GF-D8 (cell line): ENCODE measurements at places on chromosomes 3 and 15.

GRCh38 chr15:61266921-61267320 lies 37.8 kb upstream of the RORA start:
- DNase-seq: no peak

GRCh38 chr3:147246906-147247305 lies 159.4 kb downstream of the ZIC4 start:
- no peak for DNase-seq

GRCh38 chr3:37571269-37571668 lies 290.4 kb upstream of the CTDSPL start:
- DNase-seq: no peak

- no peak for DNase-seq
Observed at GRCh38 chr3:114435386-114436115, 141.7 kb downstream of the TIGIT start.

DNA sequence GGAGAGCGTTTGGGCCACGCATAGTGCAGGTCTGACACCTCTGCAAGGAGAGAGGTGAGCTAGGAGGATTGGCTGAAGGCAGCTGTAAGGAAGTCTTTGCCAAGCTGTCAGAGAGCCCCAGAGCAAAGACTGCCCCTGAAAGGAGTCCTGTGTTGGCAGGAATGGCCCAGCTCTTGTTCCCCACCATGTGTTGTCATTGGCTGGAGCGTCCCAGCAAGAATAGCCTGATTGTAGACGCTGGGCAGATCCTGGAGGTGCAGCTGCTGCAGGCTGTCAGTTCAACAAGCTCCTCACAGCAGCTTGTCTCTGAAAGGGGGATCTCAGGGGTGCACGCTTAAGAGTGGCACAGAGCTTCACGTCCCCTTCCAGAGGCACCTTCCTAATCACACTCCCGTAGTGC lies 237.6 kb downstream of the FEZF2 start:
- DNase-seq: no peak

DNA sequence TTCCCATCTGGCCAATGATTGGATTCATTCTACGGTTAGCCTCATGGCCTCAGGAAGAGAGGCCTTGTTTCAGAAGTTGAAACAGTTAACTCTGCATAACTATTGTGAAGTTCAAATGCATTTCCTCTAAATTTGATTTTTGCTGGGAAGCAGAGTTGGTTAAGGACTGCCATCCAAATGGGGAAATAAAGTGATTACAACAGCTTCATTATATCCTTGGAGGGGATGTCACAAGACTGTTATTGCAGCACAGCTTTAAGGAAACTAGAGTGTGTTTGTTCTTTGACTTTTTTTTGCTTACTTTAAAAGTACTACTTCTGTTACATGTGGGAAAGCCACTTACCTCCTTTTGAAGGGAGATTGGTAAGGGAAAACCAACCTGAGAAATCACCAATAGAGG lies 164.8 kb downstream of the AKAP13 start:
- DNase-seq: peak; percentile 87

- DNase-seq: no peak
Observed at GRCh38 chr3:195802261-195802701, 9.4 kb downstream of the MUC4 start.

DNA sequence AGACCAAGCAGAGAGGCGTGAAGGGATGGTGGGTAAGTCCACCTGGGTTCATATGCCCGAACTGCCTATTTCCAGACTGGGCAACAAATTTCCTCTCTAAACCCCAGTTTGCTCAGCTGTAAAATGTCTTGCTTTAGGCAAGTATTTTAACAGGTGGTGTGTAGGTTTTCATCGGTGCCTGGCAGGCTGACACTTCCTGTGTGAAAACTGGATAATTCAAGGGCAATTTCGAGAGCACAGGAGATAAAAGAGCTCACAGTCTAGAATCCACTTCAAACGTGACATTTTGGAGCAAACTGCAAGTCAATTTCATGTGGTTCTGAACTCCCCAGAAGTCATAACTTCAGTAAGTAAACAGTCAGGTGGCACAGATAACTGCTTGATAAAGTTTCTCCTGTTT lies 112.2 kb downstream of the OXNAD1 start:
- no peak for DNase-seq

DNA sequence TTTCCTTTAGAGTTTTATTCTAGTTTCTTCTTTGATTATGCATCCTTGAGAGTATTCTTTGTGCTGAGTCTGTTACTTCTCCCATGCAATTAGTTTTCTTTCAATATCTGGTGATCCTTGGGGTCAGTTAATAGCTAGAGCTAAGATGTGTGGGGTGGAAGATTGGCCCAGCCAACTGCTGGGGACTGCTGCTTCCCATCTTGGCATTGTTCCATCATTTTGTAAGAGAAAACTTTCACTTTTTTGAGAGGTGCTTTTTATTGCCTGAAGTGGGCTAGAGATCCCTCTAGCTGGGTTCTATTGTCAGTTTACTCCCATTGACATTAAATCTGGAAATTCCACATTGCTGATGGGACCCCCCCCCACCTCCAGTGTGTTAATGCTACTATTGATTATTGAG lies 15.4 kb downstream of the BCL2L10 start:
- no peak for DNase-seq

GRCh38 chr3:24390169-24391130 lies 104.2 kb downstream of the THRB start:
- DNase-seq: no peak

DNA sequence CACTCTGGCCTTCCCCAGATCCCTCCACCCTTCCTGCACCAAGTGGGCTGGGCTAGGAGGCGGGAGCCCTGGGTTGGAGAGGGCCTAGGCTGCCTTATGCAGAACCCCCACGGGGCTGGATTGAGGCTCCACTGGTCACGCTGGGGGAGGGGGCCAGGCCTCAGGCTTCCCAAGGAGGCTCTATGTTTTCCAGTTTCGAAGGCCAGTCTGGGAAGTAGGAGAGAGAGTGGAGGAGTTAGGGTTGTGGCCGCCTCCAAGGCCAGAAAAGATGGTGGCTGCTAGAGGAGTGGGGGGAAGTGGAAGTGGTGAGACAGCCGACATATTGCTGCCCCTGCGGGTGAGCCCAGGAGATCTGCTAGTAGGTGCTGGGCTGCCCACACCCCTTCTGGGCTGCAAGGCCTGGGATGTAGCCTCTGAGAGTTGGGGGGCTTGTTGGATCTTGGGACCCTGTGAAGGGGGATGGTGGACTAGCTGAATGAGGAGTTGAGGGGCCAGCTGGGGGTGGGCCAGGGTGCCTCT lies 1.2 kb downstream of the GNAI2 start:
- DNase-seq: no peak

- DNase-seq: peak; percentile 38
Observed at GRCh38 chr3:172137287-172138192, 98.2 kb downstream of the FNDC3B start.

- no peak for DNase-seq
Observed at GRCh38 chr3:185754920-185755319, 69.9 kb downstream of the IGF2BP2 start.

DNA sequence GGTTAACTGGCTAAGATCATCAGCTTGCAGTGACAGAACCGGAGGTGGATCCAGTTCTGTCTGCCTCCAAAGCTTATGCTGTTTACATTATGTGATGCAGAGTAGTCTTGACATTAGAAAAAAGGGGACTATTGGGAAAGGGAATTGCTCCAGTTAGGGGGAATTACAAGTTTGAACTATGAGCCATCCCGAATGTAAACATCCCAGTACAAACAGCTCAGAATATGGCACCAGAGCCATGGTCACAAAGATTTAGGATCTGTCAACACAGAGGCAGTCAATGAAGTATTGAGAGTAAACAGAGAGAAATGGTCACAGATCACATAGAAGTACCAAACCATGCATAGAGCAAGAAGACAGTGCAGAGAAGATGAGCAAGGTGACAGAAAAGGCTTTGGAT lies 39.8 kb upstream of the CRTC3 start:
- no peak for DNase-seq

DNA sequence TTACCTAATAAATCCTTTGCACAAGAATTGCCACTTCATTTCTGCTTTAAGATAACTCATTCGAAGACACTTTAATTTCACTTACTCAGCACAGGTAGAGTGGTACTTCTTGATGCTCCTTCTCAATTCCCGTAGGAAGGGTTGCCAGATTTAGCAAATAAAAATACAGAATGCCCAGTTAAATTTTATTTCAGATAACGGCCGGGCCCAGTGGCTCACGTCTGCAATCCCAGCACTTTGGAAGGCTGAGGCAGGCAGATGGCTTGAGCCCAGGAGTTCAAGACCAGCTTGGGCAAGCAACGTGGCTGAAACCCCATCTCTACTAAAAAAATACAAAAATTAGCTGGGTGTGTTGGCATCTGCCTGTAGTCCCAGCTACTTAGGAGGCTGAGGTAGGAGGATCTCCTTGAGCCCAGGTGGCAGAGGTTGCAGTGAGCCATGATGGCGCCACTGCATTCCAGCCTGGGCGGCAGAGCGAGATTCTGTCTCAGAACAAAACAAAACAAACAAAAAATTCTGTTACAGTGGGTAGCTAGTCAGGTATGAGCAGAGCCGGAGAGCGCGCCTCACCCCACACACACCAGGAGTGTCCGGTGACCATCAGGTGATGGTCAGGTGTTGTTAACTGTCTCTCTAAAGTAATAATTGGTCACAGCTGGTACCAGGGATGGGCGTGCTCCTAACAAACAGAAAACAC lies 92.8 kb downstream of the DNAH12 start:
- no peak for DNase-seq

GRCh38 chr15:90002428-90002844 lies 1.3 kb downstream of the ZNF710 start:
- no peak for DNase-seq

DNA sequence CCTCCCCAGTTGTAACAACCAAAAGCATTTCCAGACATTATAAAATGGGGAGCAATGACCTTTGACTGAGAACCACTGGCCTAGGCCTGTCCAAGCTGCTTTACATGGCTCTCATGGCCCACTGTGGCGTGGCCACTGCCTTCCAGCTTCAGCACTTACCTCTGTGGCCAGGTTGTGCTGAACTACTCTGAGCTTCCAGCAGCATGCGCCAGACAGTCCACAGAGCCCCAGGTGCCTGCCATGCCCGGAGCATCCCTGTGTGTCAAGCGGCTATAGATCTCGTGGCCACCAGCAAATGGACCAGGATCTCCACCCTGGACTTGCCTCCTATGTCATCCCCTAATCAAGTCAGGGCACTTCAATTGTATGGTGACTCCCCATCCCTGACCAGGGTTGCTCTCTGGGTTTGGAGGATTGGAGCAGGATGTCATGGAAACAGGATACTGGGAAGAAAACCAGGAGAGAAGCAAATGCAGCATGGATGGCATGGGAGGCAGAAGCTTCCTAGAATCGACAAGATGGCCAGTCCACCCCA lies 199.7 kb downstream of the UACA start:
- no peak for DNase-seq

DNA sequence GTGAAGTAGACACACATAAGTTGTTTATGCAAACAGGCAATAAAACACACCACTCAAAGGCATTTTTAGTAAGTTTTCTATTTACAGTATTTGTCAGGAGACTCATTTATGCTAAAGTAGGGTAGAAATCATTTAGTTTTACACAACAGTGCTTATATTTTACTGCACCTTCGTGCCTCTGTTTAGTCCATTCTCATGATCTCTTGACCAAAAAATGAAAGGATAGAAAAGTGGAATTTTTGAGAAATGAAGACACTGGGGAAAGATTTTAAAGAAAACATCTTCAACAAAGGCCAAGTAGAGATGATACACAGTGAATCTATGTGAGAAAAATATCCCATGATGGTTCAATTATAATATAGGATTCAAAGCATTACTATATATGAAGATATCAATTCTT lies 114.9 kb downstream of the SAMMSON start:
- no peak for DNase-seq

GRCh38 chr3:184812662-184813042 lies 686 bp downstream of the VPS8 start:
- DNase-seq: no peak

- no peak for DNase-seq
Observed at GRCh38 chr15:65918357-65918920, 49.1 kb downstream of the RAB11A start.

- DNase-seq: no peak
Observed at GRCh38 chr3:112074006-112074405, 12.2 kb upstream of the C3orf52 start.

DNA sequence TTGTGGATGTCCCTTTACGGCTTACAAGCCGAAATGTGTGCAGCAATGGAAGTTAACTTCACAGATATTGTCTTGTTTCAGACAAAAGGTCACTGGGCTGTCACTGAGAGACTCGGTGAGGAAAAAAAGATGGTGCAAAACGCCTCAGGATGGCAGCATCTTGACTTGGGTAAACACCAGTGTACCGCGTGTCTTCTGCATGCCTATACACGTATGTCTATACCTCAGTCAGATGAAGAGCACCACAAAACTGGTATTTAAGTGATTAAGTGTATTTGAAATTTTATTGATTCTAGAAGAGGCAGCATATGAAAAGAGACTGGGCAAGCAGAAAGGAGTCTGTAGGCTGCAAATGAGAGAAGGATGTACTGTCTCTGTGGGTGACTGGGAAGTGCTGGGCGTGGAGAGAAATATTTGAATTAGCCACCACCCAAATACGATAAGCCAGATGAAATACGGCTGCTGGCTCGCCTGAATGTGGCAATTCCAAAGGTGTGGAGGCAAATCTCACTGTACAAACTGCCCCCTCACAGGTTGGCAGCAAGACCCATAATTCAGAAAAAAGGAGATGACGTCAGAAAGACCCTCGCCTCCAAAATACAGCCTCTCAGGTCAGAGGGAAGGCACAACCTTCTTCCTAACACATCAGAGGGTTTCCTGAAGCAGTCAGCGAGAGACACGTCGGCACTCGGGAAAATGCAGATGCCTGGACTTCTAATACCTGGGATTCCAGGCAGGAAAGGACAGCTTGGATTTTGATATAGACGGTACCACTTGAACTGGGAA lies 53.4 kb upstream of the NEO1 start:
- DNase-seq: no peak

GRCh38 chr3:58874795-58875194 lies 175.0 kb downstream of the CFAP20DC start:
- no peak for DNase-seq

DNA sequence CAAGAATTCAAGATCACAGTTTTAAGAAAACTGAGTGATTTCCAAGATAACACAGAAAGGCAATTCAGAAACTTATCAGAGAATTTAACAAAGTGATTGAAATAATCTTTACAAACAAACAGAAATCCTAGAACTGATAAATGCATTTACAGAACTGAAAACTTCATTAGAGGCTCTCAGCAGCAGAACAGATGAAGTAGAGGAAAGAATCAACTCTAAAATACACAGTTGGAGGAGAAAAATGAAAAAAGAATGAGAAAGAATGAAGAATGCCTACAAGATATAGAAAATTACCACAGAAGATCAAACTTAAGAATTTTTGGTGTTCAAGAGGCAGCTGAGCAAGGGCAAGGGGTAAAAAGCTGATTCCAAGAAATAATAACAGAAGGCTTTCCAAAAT lies 168.8 kb downstream of the POLR2M start:
- no peak for DNase-seq

DNA sequence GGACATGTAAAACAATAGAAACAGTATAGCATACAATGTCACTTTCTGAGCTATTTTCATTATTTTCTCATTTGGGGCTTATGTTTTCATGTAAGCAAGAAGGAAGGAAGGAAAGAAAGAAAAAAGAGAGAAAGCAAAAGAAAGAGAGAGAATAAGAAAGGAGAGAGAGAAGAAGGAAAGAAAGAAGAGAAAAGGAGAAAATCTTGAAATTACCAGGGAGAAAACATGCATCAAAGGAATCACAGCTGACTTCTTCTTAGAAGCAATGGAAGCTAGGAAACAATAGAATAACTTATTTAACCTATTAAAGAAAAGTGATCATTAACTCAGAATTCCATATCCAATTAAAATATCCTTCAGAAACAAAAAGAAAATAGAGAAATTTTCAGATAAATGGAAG lies 471.5 kb downstream of the OCA2 start:
- DNase-seq: no peak
